Pancreas (tissue), 10 donors: ENCODE measurements at places on chromosomes 7 and 10. TPM values are rescaled to one million over a fixed set of nuclear protein-coding genes. Genes with fewer than 3 reads are reported as not detected.

The CTAGE4 gene
- 4.0 TPM for polyA plus RNA-seq

The SNCG gene
- polyA plus RNA-seq, result 20.3 TPM

The EN2 gene
- not detected for polyA plus RNA-seq

The SAMD9L gene
- polyA plus RNA-seq, result 2.0 TPM

The GPNMB gene
- 6.3 TPM for polyA plus RNA-seq
